CD4-positive, alpha-beta T cell treated with Interleukin-4 for 4 hours (primary cell): ENCODE measurements at places on chromosomes 1 and 21.
A peak's percentile ranks its signal among the peaks of the same experiment; 100 is the strongest.

GRCh38 chr1:6688757-6689156 lies 12.9 kb downstream of the DNAJC11 start:
- DNase-seq, result no peak

DNA sequence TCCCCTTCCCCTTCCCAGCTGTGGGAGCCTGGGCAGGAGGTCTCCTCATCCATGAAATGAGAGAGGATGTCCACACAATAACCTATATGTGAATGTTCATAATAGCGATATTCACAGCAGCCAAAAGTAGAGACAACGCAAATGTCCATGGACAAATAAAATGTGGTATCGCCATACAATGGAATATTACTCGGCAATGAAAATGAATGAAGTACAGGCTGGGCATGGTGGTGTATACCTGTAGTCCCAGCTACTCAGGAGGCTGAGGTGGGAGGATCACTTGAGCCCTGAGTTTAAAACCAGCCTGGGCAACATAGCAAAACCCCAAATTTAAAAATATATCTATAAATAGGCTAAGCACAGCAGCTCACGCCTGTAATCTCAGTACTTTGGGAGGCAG lies 12.9 kb downstream of the ADPRS start:
- no peak for DNase-seq

- no peak for DNase-seq
These were observed 95.0 kb downstream of the TEX35 start for GRCh38 chr1:178607718-178608408.

GRCh38 chr1:41428738-41429640 lies 55.5 kb downstream of the EDN2 start:
- DNase-seq, result no peak

- DNase-seq, result no peak
These were observed 40.6 kb downstream of the SRRM1 start for GRCh38 chr1:24683713-24684162.

GRCh38 chr1:205285381-205286101 lies 36.0 kb downstream of the NUAK2 start:
- DNase-seq, result peak; percentile 75
